ENCODE measurements at places on chromosomes 7 and 10.

GRCh38 chr7:107767391-107767790 is 23.4 kb downstream of the CBLL1 start:
- DNase-seq, result no peak

DNA sequence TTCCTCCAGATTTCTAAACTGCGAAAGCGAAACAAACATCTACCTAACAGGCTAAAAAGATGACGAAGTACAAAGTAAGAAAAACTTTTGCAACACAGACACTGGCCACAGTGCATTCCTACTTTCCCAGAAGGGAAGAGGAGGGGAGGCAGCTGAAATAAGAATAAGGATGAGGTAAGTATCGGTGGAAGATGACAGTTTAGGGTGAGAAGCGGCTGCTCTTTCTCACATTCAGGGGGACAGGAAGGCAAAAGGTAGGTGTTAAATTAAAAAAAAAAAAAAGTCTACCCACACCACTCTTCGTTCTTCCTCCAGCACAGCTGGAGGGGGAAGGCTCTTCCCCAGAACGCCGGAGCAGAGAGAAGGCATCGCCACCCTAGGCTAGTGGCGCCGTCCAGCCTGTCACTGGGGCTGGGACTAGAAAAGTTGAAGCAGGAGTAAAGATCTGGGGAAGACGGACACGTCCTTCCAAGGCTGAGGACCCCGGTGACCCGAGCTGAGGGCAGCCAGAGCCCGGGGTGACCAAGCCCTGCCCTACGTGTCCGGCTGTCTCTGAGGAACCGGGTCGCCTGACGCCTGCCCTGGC is 846 bp downstream of the DNAJC1 start:
- no peak for DNase-seq

DNA sequence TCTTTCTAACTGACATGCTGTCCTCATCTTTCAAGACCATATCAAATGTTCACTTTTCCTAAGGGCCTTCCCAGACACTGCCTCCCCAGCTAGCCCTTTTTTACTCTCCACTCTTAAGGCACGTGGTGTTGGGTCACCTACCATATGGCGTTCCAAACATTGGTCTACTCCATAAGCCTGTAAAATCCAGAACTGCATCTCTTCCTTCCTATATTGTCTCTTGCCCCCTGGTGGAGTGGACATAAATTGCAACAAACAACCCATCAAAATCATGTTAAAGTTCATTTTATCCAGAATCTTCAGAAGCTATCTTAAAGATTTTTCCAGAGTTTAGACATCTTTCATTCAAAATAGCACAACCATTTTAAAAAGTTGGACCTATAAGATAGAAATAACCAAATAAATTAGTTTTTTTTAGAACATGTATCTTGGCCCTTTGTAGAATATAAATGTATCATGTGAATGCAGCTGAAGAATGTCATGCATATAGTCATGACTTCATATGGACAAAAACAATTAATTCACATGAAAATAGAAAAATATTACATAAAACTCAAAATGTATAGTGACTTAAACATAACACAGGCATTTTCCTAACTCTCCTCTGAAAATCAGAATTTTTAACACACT is 180.6 kb upstream of the CHRM2 start:
- DNase-seq, result no peak

GRCh38 chr7:39623732-39624441 is 515 bp downstream of the RALA start:
- no peak for DNase-seq

DNA sequence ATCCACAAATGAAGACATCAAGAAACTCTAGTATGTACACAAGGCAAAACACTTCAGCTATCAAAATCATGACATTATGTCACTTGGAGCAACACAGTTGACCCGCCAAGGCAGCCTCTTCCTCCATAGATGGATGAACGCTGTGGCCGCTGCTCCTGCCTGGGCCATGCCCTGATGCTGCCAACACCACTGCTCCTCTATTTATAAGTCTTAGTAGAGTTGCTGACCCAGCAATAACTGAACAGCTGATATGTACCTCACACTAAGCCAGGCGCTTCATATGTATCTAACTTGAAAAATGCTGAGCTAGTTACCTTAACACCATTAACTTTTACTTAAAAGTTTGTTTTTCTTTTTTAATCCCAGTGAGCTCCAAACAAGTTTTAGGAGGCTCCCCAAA is 131.9 kb downstream of the LYZL1 start:
- no peak for DNase-seq

- DNase-seq, result no peak
These were observed 727 bp downstream of the ATRNL1 start for GRCh38 chr10:115093776-115094408.

DNA sequence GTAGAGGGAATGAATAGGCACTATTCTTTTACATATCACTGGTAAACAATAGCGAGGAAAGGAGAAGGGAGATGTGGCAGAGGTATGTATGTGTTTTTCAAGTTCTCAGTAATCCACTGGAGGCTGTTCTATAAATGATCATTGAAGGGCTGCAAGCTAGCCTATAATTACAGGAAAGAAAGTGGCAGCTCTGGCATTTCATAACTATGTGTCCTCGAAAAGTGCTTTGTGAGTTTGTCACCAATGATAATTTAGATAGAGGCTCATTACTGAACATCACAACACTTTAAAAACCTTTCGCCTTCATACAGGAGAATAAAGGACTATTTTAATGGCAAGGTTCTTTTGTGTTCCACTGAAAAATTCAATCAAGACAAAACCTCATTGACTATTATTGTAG is 235.1 kb downstream of the FOXP2 start:
- DNase-seq, result peak; percentile 62

DNA sequence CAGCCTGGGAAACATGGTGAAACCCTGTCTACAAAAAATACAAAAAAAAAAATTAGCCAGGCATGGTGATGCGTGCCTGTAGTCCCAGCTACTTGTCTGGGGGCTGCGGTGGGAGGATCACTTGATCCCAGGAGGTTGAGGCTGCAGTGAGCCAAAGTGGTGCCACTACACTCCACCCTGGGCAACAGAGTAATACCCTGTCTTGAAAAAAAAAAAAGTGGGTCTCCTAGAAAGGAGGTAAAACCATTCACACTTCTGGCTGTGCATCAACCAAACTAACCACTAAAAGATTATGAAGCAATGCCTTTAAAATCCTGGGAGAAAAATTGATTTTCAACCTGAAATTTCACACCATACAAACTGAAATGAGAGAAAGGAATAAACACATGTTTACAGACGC is 35.4 kb upstream of the C10orf71 start:
- DNase-seq, result no peak

- no peak for DNase-seq
These were observed 129.3 kb upstream of the LANCL2 start for GRCh38 chr7:55235801-55236200.

GRCh38 chr7:137691566-137691965 is 155.2 kb downstream of the DGKI start:
- DNase-seq, result no peak

- no peak for DNase-seq
These were observed 82.2 kb downstream of the CUX1 start for GRCh38 chr7:101899616-101900015.

- no peak for DNase-seq
These were observed 346.9 kb upstream of the PRKCQ start for GRCh38 chr10:6926971-6927370.

DNA sequence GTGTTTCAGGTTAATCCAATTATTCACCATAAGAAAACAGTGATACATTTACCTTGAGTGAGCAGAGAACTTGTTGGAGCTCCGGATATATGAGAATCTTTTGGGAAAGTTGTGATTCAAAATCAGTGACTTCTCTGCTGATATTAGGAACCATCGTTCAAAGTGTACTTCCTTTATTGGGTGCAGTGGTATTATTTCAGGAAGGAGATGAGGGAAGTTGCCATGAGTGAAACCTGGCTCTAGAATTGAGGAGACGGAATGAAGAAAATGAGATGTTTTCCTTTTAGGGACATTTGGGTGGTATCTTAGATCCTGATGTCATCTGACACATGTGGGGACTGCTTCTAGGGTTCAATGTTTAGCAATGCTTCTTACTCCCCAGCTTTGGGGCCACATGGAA is 343.9 kb downstream of the ABCA13 start:
- no peak for DNase-seq

DNA sequence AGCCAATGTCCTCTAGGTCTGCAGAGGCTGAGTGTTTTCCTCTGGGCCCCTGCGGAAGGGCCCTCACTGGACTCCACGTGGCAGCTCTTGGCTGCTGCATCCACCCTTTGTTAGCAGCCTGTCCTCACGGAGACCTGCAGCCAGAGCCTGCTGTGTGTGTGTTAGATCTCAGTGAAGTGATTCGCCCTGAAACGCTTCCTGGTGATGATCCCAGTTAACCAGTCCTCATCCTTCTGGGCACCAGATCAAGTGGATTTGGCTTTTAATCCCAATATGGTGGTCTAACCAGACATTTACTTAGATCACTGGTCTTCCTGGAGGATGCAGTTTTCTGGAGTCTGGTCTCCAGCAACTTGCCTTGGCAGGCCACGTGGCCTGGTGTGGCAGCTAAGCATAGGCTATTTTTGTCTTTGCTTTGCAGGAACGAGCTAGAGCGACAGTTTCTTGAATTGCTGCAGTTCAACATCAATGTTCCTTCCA is 39.5 kb upstream of the GJD4 start:
- DNase-seq, result no peak

DNA sequence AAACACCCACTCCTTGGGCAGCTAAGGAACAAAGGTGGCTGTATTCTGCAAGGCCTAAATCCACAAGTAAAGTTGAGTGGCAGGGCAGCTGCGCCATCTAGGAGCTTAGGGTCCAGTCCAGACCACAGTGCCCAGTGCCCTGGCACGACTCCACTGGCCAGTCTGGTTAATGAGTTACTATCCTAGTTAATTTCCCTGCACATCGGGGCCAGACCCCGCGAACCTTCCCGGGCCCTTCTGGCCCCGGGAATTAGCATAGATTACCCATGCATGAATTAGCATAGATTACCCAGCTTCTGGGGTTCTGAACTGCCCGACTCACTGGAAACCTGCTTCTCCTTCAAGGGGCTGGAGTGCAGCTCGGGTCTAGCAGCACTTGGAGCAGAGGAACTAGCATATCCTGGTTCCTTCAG is 3.2 kb upstream of the EMX2 start:
- no peak for DNase-seq

DNA sequence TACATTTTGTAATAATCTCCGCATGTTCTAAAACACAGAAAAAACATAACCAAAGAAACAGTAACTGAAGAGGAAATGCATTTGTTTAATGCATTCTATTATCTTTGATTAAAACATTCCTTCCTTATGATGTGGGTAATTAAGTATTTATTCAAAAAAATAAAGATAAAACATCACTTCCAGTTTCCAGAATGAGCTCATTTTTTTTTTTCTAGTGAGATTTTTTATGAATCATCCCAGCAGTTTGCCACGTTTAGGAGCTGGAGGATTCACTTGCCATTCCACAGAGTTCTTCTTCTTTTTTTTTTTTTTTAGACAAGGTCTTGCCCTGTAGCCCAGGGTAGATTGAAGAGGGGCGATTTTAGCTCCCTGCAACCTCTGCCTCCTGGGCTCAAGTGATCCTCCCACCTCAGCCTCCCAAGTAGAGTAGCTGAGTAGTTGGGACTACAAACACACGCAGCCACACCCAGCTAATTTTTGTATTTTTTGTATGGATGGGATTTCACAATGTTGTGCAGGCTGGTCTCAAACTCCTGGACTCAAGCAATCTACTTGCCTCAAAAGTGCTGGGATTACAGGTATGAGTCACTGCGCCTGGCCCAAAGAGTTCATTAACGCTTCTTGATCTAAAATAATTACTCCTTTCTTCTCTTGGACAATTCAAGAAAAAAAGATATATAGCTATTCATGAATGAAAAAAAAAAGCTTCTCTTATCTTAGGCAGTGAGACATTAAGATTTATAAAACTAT is 177.3 kb downstream of the DKK1 start:
- DNase-seq, result no peak

DNA sequence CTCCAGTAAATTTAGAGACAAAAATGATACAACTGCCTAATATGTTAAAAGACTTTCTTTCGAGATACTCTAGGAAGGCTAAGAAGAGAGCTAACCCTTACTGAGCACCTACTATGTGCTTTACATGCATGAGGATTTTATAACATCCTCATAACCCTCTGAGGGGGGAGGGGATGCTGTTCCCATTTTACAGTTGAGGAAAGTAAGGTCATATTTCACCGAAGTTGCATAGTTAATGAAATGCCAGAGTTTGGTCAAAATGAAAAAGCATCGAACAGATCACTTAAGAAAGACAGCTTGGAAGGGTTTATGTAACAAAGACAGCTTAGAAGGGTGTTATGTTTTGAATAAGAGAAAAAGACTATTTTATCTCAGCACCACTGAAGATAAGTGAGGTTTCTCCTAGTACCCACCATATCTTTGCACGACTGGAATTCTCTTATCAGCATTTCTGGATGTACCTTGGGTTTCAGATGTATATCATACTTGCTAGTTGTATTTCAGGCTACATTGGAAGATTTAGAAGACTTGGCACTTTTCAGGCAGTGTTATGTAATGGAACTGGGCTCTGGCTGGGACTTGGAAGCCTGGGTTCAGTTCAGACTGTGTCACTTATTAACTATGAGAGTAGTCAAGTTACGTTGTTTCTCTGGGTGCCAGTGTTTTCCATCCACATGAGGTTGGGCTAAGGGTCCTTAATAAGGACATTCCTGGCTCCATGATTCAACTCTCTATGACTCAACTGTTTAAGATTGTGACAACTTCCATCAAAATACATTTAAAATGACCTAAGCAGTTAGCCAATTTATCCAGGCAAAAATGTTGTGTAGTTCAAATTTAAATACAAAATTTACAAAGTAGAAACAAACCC is 6.0 kb downstream of the RHOBTB1 start:
- DNase-seq, result no peak

DNA sequence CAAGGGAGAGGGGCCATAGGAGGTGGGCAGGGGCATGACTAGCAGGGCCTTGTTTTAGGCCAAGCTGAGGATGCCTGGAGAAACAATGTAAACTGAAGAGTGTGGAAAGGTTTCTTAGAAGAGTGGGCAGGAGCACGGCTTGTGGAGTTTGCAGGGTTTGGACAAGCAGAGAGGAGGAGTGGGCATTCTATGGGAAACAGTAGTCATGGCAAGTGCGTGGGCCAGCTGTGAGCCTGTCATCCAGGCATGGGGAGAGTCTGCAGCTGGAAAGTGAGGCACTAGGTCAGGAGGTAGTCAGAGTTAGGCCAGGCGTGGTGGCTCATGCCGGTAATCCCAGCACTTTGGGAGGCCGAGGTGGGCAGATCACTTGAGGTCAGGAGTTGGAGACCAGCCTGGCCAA is 130.1 kb downstream of the SH3PXD2A start:
- no peak for DNase-seq

GRCh38 chr7:17013204-17013603 is 131.4 kb upstream of the AGR3 start:
- DNase-seq, result no peak

All from NCI-H1417 treated with DMSO at 0.1 percent for 48 hours (cell line).